ENCODE measurements at places on chromosomes 6 and 20. TPM values are rescaled to one million over a fixed set of nuclear protein-coding genes. Genes with fewer than 3 reads are reported as not detected.

The AFG1L gene
- 3.5 TPM for total RNA-seq

The TCF21 gene
- total RNA-seq = 4.9 TPM

The TPBG gene
- total RNA-seq = 24.7 TPM

The DEFB124 gene
- not detected for total RNA-seq

The HCRTR2 gene
- not detected for total RNA-seq

The NKX2-4 gene
- 3.9 TPM for total RNA-seq

The SLC22A3 gene
- total RNA-seq = 118 TPM

The TSBP1 gene
- 0.45 TPM for total RNA-seq

The EYS gene
- 0.18 TPM for total RNA-seq

The GDAP1L1 gene
- 1.5 TPM for total RNA-seq

The FAM83D gene
- total RNA-seq = 10.2 TPM

The EMILIN3 gene
- 7.4 TPM for total RNA-seq

The SCRT2 gene
- not detected for total RNA-seq

The LY6G5B gene
- 1.8 TPM for total RNA-seq

The ABRACL gene
- 52.8 TPM for total RNA-seq

The TAAR9 gene
- not detected for total RNA-seq

The SYTL3 gene
- 12.1 TPM for total RNA-seq

The DOK5 gene
- total RNA-seq = 1.2 TPM

The C6orf132 gene
- 30.8 TPM for total RNA-seq

The FAM184A gene
- total RNA-seq = 3.6 TPM

The NMBR gene
- total RNA-seq = not detected

The GJE1 gene
- total RNA-seq = not detected

The METTL24 gene
- total RNA-seq = 0.96 TPM

The BACH2 gene
- 5.2 TPM for total RNA-seq

The LY6G6C gene
- not detected for total RNA-seq

The MAK gene
- 0.09 TPM for total RNA-seq

The HLA-G gene
- 1.8 TPM for total RNA-seq

The TFAP2D gene
- total RNA-seq = not detected

The SMIM8 gene
- total RNA-seq = 6.1 TPM
